ENCODE measurements at places on chromosomes 5 and 9.

DNA sequence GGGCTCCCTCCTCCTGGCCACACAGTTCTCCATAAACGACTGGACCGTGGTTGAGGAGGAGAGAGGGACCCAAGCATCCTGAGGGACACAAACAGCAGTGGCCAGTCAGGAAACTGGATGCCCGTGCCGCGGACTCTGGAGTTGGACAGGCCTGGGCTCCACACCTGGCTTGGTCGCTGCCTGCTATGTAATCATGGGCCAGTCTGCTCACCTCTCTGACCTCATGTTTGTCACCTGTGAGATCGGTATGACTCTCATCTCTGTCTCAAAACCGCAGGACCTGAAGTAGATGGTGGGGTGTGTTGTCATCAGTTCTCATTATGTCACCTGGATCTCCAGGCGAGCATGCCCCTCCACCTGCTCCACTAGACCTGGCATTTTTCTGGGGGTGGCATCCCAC, 14.5 kb downstream of the CXXC5 start:
- H3K36me3 ChIP-seq = no peaks in the 10 kb centered on the region
- no peak overlapping the region for H3K4me3 ChIP-seq
- H3K27ac ChIP-seq = no peak overlapping the region
- peaks cover 5% of the 10 kb centered on the region for H3K27me3 ChIP-seq

- no peak for DNase-seq
- peaks cover 38% of the 10 kb centered on the region for H3K36me3 ChIP-seq
- H3K27ac ChIP-seq = no peak overlapping the region
- H3K4me1 ChIP-seq = peaks cover 39% of the 10 kb centered on the region
- H3K4me3 ChIP-seq = no peak overlapping the region
Observed at GRCh38 chr5:141493500-141494422, 4.9 kb downstream of the PCDHGC5 start.

DNA sequence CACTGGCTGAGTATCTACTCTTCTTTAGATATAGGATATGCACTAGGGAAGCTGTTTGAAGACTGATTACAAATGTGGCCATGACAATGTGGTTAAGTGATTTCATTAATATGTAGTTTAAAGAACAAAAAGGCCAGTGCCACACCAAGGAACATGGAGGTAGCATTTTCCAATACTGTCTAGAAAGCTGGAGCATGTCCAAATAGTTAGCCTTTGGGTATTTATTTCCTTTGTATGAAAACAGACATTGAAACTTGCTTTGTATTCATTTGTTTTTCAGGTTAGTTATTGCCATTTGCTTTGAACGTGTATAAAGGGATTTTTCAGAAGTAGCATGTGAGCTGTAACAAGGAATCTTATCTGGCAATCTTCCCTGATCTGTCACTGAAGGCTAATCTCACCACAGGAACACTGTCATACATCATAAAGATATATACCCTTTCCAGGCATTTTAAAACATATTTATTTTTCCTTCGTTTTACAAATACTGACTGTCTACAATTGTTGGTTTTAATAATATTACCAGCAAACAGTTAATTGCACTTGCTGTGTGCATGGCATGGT, 93.4 kb downstream of the PLPPR1 start:
- no peak for DNase-seq
- peaks cover 6% of the 10 kb centered on the region for H3K27me3 ChIP-seq
- peaks cover 17% of the 10 kb centered on the region for H3K4me1 ChIP-seq
- peaks cover 16% of the 10 kb centered on the region for H3K36me3 ChIP-seq

DNA sequence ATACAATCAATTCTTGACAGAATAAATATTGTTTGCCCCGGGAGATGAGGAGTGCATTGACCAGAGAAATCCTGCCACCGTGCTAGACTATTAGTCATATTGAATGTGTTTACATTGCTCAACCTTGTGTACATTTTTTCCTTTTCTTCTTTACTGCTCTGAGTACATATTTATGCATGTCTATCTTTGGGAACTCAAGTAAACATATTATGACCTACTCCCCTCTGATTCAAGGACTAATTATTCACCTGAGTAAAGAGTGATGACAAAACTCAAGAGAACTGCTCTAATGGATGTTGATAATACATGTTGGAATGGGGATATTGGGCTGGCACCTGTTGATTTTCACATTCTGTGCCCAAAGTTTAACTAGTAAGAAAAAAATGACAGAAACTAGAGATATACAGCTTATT, 3.9 kb upstream of the SPINK1 start:
- H3K4me1 ChIP-seq = no peaks in the 10 kb centered on the region
- H3K36me3 ChIP-seq = no peaks in the 10 kb centered on the region
- H3K27me3 ChIP-seq = no peaks in the 10 kb centered on the region

DNA sequence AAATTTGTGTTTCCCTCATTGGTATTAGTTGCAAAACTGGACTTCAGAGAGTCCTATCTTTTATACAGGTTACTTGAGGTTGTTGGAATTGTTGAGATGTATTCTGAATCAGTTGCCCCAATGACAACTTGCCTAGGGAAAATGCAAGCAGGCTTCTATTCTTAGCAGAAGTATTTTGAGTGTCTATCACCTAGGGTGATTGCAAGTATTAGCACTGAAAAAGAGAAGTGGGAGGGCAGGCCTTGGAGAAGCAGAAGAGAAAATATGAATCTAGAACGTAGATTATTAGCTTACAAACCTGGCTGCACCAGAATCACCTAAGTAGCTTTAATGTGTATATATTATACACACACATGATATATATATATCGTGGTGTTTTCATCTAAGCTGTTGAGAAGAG, 43.2 kb downstream of the ADAMTS12 start:
- peaks cover 3% of the 10 kb centered on the region for H3K36me3 ChIP-seq
- no peak for DNase-seq
- no peak overlapping the region for H3K4me3 ChIP-seq
- H3K27me3 ChIP-seq = no peaks in the 10 kb centered on the region

- H3K36me3 ChIP-seq = no peaks in the 10 kb centered on the region
- no peak overlapping the region for H3K4me3 ChIP-seq
- H3K4me1 ChIP-seq = peaks cover 15% of the 10 kb centered on the region
- peaks cover 1% of the 10 kb centered on the region for H3K27me3 ChIP-seq
Observed at GRCh38 chr9:70472268-70473249, 58.1 kb upstream of the KLF9 start.

DNA sequence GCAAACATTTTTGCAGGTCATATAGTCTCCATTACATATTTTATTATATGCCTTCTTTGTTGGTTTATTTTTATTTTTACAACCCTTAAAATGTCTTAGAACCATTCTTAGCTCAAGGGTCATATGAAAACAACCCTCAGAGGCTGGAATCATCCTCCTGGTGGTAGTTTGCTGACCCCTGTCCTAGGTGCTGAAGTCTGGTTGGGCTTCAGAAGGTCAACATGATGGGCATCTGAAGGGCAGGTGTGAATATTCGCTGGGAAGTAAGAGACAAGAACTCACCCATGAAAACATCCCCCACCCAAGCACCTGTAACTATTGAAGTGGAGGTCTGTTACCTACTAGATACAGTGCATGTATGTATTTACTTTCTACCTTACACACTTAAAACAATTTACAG, 75.4 kb downstream of the OSMR start:
- H3K4me1 ChIP-seq = peaks cover 7% of the 10 kb centered on the region
- H3K4me3 ChIP-seq = no peak overlapping the region
- H3K27me3 ChIP-seq = no peaks in the 10 kb centered on the region
- no peak overlapping the region for H3K27ac ChIP-seq
- DNase-seq = peak; percentile 29

- peaks cover 43% of the 10 kb centered on the region for H3K4me1 ChIP-seq
- no peak overlapping the region for H3K4me3 ChIP-seq
- H3K36me3 ChIP-seq = no peaks in the 10 kb centered on the region
- H3K27ac ChIP-seq = peak overlapping the region; percentile 93
- H3K27me3 ChIP-seq = peaks cover 13% of the 10 kb centered on the region
Observed at GRCh38 chr9:136645352-136645902, 17.3 kb upstream of the EGFL7 start.

GRCh38 chr9:113823421-113823820, 52.7 kb upstream of the ZNF618 start:
- no peak for DNase-seq
- H3K27me3 ChIP-seq = no peaks in the 10 kb centered on the region
- H3K36me3 ChIP-seq = no peaks in the 10 kb centered on the region
- H3K4me3 ChIP-seq = no peak overlapping the region
- no peak overlapping the region for H3K27ac ChIP-seq
- no peaks in the 10 kb centered on the region for H3K4me1 ChIP-seq

DNA sequence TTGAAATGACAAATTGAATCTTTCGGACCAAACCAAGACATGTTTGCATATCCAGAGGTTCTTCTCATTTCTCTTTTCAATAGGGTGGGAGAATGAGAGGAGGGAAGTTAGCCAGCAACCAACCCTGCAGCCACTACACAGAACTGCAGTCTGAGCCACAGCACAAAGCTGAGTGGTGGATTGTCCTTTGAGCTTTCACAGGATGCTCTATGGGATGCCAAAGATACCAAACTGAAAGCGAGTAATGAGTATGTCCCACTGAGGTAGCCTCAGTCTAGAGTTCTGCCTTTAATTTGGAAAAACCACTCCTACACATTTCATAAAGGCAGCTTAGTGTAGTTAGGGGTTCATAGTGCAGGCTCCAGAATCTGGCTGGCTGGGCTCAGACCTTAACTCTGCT, 114.9 kb downstream of the MARCHF3 start:
- peaks cover 35% of the 10 kb centered on the region for H3K4me1 ChIP-seq
- no peak overlapping the region for H3K27ac ChIP-seq
- no peak for DNase-seq
- no peaks in the 10 kb centered on the region for H3K27me3 ChIP-seq
- peaks cover 29% of the 10 kb centered on the region for H3K36me3 ChIP-seq

- peaks cover 5% of the 10 kb centered on the region for H3K27me3 ChIP-seq
- H3K36me3 ChIP-seq = peaks cover 15% of the 10 kb centered on the region
- no peaks in the 10 kb centered on the region for H3K4me1 ChIP-seq
- H3K4me3 ChIP-seq = no peak overlapping the region
- H3K27ac ChIP-seq = no peak overlapping the region
- DNase-seq = no peak
Observed at GRCh38 chr5:176371621-176372539, 6.6 kb downstream of the ARL10 start.

- H3K4me1 ChIP-seq = no peaks in the 10 kb centered on the region
- DNase-seq = no peak
- H3K4me3 ChIP-seq = no peak overlapping the region
- no peaks in the 10 kb centered on the region for H3K27me3 ChIP-seq
- H3K27ac ChIP-seq = no peak overlapping the region
Observed at GRCh38 chr9:89956907-89957306, 352.1 kb downstream of the GADD45G start.

- H3K27ac ChIP-seq = no peak overlapping the region
- no peak overlapping the region for H3K4me3 ChIP-seq
- peaks cover 7% of the 10 kb centered on the region for H3K36me3 ChIP-seq
- no peaks in the 10 kb centered on the region for H3K4me1 ChIP-seq
- peaks cover 3% of the 10 kb centered on the region for H3K27me3 ChIP-seq
- no peak for DNase-seq
Observed at GRCh38 chr5:122602700-122603099, 172.2 kb upstream of the SNX2 start.

- no peak overlapping the region for H3K27ac ChIP-seq
- H3K36me3 ChIP-seq = no peaks in the 10 kb centered on the region
- H3K4me1 ChIP-seq = peaks cover 13% of the 10 kb centered on the region
- no peaks in the 10 kb centered on the region for H3K27me3 ChIP-seq
- no peak overlapping the region for H3K4me3 ChIP-seq
Observed at GRCh38 chr9:15856591-15856990, 303.7 kb downstream of the CCDC171 start.

- peaks cover 3% of the 10 kb centered on the region for H3K4me1 ChIP-seq
- peak; percentile 84 for DNase-seq
- no peaks in the 10 kb centered on the region for H3K36me3 ChIP-seq
- H3K27me3 ChIP-seq = peaks cover 7% of the 10 kb centered on the region
- H3K4me3 ChIP-seq = peak overlapping the region; percentile 91
Observed at GRCh38 chr9:19464764-19465585, 56.2 kb downstream of the ACER2 start.

- peak; percentile 88 for DNase-seq
- no peaks in the 10 kb centered on the region for H3K4me1 ChIP-seq
- no peaks in the 10 kb centered on the region for H3K36me3 ChIP-seq
- H3K27ac ChIP-seq = no peak overlapping the region
Observed at GRCh38 chr9:114108016-114108833, 9.1 kb upstream of the KIF12 start.

- H3K27ac ChIP-seq = no peak overlapping the region
- H3K36me3 ChIP-seq = no peaks in the 10 kb centered on the region
Observed at GRCh38 chr9:134514503-134514902, 127.1 kb upstream of the COL5A1 start.

GRCh38 chr5:109250533-109251329, 159.0 kb downstream of the PJA2 start:
- H3K4me1 ChIP-seq = no peaks in the 10 kb centered on the region
- DNase-seq = no peak
- no peak overlapping the region for H3K27ac ChIP-seq
- H3K36me3 ChIP-seq = peaks cover 10% of the 10 kb centered on the region

- peaks cover 4% of the 10 kb centered on the region for H3K36me3 ChIP-seq
- H3K4me3 ChIP-seq = no peak within 1 kb of the TSS
- no peak for DNase-seq
- H3K27me3 ChIP-seq = peaks cover 6% of the 10 kb centered on the region
Observed at GRCh38 chr5:150289551-150290390, at the start of gene CAMK2A. TSS of gene CAMK2A (minus strand) at chr5:150289773. CDS start at chr5:150289625, 148 bp downstream.

DNA sequence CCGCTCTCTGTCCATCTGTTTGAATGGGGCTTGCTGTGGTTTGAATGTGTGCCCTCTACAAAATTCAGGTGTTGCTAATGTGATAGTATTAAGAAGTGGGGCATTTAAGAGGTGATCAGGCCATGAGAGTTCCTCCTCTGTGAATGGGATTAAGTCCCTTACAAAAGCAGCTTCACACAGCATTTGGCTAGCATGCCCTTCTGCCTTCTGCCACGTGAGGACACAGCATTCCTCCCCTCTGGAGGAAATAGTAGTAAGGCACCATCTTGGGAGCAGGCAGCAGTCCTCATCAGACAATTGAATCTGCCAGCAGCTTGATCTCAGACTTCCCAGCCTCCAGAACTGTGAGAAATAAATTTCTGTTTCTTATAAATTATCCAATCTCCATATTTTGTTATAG, 540.2 kb downstream of the CSNK1G3 start:
- no peak for DNase-seq
- H3K27ac ChIP-seq = no peak overlapping the region
- H3K27me3 ChIP-seq = peaks cover 2% of the 10 kb centered on the region
- no peaks in the 10 kb centered on the region for H3K36me3 ChIP-seq
- H3K4me3 ChIP-seq = no peak overlapping the region

DNA sequence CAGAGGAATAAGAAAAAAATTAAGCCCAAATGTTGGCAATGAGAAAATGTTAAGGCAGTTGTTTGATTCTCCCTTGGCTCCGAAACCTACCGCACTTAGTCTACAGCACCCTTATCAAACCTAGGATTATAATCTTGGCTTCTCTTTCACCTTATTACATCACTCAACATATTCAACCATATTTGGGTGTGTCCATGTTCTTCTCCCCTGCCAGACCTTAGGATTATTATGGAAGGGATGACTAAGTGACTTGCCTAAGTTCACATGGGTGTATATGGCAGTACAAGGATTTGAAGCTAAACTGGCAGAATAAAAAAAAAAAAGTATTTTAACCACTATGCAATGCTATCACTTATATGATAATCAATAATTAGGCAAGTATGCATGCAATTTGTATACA, 76.4 kb downstream of the PLK2 start:
- H3K27me3 ChIP-seq = no peaks in the 10 kb centered on the region
- no peak overlapping the region for H3K27ac ChIP-seq
- no peak for DNase-seq
- no peak overlapping the region for H3K4me3 ChIP-seq
- H3K4me1 ChIP-seq = no peaks in the 10 kb centered on the region
- H3K36me3 ChIP-seq = no peaks in the 10 kb centered on the region
